Colonic mucosa (tissue), 4 donors: ENCODE measurements at places on chromosomes 3 and 15.

DNA sequence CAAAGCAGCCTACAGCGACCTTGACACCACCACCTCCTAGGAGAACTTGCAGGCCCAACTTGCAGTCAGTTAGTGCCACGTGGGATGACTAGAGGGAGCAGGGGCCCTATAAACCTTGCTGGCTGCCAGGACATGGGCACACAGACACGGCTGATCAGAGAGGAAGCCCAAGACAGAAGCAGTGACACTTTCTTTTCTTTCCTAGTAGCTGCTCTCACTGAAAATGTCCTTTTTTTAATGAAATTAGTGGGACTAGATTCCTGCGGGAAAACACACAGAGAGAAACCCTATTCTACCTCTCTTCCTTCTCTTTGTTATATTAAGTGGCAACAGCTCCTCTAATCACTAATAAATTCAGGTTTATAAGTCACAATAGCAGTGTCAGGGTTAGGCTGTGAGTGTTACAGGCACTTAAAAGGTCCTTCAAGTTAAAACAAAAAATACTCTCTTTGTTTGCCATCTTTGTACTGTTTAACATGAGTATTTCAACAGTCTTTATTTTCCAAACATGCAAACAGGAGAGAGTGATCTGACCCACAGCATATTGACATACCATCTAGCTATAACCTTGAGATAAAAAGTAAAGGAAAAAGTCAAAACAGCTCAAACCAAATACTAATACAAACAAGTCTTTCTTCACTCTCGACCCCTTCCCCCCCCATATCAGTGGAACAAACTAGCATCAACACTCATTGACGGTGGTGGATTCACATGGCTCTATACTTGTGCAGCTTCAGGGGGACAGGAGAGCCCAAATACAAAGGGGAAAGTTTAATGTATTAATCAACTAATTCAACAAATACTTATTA, 2.1 kb upstream of the TMEM212 start:
- no peak for DNase-seq

- no peak for DNase-seq
Observed at GRCh38 chr3:100796556-100796955, 87.3 kb downstream of the TFG start.

- no peak for DNase-seq
Observed at GRCh38 chr3:187628169-187628568, 42.0 kb downstream of the SST start.

GRCh38 chr3:19065027-19065426, 83.3 kb upstream of the KCNH8 start:
- DNase-seq, result no peak

DNA sequence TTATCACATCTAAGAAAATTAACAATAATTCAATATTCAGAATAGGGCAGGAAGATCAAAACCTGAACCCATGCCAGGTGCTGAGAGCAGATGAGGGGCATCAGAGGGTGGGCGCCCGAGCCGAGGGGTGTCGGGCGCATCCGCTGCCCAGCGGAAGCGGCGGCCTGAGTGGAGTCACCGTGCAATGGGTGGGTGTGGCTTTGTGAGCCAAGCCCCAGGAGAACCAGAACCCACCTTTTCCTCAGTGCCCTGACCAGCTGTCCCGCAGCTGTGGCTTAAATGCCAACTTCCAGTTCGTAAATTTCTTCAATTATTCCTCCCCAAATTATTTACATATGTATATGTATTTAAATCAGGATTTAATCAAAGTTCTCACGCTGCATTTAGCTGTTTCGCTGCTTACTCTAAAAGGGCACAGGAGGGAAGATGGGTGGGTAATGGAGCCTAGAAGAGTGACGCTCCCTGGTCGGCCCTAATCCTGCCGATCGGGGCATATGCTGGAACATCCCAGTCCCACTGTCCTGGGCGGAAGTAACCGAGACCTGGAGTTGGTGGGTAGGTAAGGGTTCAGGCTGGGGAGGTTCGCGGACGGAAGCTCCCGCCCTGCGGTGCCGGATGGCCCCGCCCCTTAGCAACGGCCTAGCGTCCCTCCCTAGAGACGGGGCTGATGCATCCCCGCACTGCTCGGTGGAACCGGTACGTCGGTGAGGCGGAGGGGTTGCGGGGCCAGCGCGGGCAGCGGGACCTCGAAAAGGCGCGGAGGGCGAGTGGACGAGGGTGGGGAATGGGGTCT, 1.3 kb downstream of the DNAH1 start:
- peak; percentile 79 for DNase-seq

- DNase-seq, result no peak
Observed at GRCh38 chr15:70197945-70198361, 100.2 kb upstream of the TLE3 start.

GRCh38 chr3:4309491-4310128, 6.4 kb downstream of the SETMAR start:
- no peak for DNase-seq

- DNase-seq, result no peak
Observed at GRCh38 chr3:146314871-146315270, 64.0 kb upstream of the PLSCR4 start.

DNA sequence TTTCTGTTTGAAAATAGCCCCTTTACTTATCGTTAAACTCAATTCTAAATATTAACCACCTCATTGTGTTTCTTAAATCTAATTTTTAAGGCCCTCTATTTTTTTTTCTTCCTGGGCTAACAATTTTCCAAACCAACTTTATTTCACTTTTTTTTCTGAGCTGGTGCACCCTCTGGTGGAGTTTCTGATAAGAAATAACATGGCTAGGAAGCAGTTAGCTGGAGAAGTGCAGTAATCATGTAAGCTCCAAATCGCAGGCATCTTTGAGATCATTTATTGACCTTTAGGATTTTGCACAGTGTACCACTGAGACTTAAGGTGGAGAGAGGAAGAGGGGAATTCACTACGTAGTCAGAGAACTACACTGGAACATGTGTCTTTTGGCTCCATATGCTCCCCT, 6.4 kb downstream of the TMEM207 start:
- no peak for DNase-seq

GRCh38 chr15:47640901-47641300, 76.4 kb upstream of the SEMA6D start:
- no peak for DNase-seq

DNA sequence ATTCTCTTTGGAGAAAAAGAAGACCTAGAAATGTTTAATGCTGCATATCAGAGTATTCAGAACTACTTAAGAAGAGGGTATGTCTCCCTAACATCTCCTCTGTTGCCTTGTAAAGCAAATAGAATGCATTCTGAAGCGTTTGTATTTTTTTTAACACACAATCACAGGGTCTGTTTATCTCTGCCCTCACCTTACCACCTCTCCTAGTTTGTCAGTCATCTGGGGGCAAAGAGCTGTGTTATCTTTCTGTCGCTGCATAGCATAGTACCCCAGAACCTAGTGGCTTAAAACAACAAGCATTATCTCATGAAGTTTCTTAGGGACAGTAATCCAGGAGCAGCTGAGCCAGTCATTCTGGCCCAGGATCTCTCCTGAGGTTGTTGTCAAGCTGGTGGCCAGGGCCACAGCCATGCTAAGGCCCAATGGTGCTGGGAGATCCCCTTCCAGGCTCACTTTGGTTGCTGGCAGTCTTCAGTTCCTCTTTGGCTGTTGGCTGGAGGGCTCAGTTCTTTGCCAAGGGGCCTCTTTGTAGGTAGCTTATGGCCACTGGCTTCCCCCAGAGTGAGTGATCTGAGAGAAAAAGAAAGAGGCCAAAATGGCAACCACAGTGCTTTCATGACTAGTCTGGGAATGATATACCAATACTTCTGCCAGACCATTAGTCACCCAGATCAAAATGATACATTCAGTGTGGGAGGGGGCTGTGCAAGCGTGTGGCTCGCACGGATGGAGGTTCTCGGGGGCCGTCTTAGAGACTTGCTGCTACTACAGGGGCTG, 17.8 kb downstream of the EDEM1 start:
- no peak for DNase-seq

DNA sequence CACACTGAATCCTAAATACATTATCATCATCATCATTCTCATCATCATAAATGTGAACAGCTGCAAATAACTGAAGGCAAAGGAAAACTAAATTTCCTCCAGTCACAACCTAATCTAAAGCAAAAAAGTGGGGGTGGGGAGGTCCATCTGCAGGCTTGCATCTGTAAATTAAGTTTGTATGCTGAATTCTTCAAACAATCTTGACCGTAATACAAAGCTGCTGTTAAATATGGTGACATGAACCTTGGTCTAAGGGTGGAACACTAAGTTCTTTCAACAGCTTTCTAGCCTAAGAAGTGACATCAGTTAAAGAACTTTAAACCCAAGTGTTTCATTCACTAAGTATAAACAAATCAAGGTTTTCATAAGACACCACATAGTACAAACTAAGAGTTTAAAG, 4.3 kb downstream of the LRRFIP2 start:
- DNase-seq, result peak; percentile 53

DNA sequence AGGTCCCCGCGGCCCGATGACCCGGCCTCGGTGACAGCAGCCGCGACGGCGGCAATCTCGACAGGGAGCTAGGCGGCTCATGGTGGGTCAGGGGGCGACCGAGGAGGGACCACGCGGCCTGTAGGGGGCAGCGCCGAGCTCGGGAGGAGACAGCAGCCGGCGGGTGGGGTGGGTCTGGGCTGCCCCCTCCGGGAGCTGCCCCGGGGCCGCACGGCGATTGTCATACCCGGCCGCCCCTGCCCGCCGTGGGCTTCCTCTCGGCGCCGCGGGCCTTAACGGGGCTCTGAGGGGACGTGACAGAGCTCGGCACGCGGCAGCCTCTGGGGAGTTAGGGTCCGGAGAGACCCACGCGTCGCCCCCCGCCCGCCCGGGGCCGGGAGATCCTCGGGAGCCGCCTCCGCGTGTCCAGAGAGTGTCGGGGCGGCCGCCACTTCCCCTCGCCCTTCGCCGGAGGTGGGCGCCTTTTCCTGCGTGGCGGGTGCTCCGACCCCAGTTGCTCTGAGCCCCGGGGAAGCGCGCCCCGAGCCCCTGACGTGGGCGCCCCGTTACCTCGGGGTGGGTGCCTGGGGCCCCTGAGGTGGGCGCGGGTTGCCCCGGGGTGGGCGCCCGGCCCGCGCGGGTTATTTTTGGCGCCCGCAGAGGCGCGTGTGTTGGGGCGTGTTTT, 539 bp upstream of the PLCL2 start:
- DNase-seq, result peak; percentile 77

DNA sequence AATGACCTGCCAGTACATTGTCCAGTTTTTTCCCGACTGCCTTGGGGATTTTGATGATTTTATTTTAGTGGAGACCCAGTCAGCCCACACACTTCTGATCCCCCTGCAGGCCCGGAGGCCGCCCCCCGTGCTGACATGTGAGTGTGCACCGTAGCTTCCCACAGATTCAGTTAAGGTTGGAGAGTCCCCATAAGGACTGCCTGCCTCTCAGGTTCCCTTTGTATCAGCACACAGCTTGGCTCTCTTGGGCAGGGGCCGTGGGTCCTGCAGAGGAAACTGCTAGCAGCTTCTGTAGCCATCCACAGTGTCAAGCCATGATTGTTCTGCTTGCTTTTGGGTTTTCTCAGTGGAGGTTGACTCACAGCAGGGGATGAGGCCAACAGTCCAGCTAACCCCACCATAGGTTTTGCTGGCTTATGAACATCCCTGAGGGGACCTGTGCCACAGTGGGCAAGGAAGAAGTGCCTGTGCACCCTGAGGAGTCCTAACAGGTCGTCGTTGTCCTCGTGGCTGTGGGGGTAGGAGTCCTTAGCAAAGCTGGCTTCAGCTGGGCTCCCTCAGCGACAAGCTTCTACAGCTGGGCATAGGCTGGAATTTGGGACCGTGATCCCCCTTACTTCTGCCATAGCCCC, 46.4 kb downstream of the DLEC1 start:
- no peak for DNase-seq

- no peak for DNase-seq
Observed at GRCh38 chr3:45124352-45124751, 21.8 kb downstream of the CDCP1 start.

DNA sequence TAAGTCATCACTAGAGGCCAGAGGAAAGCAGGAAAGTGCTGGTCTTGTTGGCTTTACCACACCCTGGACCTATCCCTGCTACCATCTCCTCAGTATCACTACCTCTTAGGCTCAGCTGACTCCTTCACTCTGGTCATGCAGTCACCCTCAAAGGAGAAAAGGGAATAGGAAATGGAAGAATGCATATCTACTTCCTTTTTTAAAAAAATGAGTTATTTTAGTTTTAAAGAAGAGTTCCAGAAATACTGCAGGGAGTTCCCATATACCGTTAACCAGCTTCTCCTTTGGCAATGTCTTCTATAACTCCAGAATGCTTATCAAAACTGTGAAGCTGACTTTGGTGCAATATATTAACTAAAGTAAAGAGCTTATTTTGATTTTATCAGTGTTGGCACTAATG, 688.6 kb downstream of the DIPK2A start:
- no peak for DNase-seq

- no peak for DNase-seq
Observed at GRCh38 chr15:75723171-75723846, 10.7 kb upstream of the CSPG4 start.

- DNase-seq, result no peak
Observed at GRCh38 chr3:78337801-78338211, 1297.9 kb downstream of the ROBO2 start.

- no peak for DNase-seq
Observed at GRCh38 chr15:83474578-83474977, 27.4 kb downstream of the SH3GL3 start.

- DNase-seq, result no peak
Observed at GRCh38 chr3:13432093-13432492, 12.0 kb upstream of the NUP210 start.

- DNase-seq, result no peak
Observed at GRCh38 chr3:14425581-14426304, 23.3 kb downstream of the SLC6A6 start.

- DNase-seq, result no peak
Observed at GRCh38 chr3:197541756-197542539, 13.8 kb downstream of the BDH1 start.

GRCh38 chr15:68739390-68740080, 81.2 kb downstream of the ANP32A start:
- DNase-seq, result no peak

- DNase-seq, result no peak
Observed at GRCh38 chr3:168802766-168803165, 707.0 kb upstream of the GOLIM4 start.

- no peak for DNase-seq
Observed at GRCh38 chr3:86790884-86791549, 199.9 kb downstream of the VGLL3 start.

GRCh38 chr3:98657457-98657856, 64.0 kb upstream of the CPOX start:
- DNase-seq, result peak; percentile 39

DNA sequence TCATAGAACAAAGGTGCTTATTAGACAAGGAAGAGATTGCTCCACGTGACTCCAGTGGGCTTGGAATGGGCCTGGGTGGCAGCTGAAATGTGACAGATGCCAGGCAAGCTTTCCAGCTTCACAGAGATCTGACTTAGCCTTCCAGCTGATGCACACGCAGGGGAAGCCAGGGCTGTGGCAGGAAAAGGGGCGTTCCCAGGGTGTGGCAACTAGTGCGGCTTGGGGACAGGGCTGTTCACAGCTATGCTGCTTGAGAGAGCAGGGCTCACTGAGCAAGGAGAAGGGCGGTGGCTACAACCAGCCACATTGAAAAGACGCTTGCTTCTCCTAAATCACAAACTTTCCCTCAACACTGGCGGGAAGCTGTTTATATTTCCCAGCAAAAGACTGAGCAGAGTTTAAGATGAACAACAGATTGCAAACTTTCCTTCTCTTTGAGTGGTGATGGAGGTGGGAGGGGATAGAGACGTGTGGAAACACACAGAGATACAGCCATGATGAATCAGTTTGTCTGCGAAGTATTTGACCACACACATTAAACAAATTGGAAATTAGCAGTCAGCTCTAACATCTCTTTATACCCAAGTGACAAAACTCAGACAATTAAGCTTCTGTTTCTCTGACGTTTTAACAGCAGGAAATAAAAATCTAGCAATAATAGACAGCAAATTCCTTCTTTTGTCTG, 127.5 kb downstream of the BDH1 start:
- peak; percentile 85 for DNase-seq

GRCh38 chr3:170204023-170204472, 18.2 kb upstream of the PRKCI start:
- DNase-seq, result no peak
